ENCODE measurements at places on chromosomes 7 and 10. TPM values are rescaled to one million over a fixed set of nuclear protein-coding genes. Genes with fewer than 3 reads are reported as not detected.

DNA sequence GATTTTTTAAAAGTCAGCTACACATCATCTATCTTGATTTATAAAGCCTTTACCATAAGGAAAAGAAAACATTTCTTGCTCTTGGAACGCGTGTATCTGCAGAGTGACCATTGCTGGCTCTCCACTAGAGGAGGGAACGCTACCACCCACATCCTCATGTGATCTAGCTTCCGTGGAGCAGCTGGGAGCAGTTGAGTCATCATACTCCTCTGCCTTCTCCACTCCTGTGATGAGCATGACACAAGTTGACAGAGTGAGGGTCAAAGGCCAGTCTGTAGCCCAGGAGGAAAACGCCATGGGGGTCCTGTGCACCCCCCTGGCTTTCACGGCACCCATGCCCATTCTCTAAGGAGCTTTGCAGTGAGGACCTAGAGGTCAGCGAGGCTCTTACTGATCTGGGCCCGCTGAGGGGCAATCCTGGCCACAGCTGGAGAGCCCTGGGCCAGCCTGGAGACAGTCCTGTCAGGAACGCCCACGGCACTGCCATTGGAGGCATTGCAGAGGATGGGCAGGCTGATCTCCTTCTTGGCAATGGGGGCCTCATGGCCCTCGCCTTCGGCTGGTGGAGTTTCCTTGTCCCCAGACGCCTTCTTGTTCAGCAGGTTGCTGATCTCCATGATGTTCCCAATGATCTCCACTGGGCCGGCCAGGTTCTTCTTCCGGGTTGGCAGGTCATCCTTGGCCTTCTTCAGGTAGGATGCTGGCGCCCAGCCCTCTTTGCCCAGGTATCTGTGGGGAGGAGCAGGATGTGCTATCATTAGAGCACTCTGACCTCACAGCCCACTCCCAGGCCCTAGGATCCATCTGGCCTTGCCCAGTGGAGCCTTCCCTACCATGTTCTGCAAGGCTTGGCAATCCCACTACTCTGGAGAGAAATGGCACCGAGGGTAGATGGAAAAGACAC, 119.2 kb downstream of the NEURL1 start:
- peak; percentile 56 for DNase-seq

The TCAF2 gene
- total RNA-seq, result 12.1 TPM

The SYT15B gene
- total RNA-seq, result 15.0 TPM

- no peak for DNase-seq
Observed at GRCh38 chr7:110448918-110449317, 642.0 kb upstream of the LRRN3 start.

DNA sequence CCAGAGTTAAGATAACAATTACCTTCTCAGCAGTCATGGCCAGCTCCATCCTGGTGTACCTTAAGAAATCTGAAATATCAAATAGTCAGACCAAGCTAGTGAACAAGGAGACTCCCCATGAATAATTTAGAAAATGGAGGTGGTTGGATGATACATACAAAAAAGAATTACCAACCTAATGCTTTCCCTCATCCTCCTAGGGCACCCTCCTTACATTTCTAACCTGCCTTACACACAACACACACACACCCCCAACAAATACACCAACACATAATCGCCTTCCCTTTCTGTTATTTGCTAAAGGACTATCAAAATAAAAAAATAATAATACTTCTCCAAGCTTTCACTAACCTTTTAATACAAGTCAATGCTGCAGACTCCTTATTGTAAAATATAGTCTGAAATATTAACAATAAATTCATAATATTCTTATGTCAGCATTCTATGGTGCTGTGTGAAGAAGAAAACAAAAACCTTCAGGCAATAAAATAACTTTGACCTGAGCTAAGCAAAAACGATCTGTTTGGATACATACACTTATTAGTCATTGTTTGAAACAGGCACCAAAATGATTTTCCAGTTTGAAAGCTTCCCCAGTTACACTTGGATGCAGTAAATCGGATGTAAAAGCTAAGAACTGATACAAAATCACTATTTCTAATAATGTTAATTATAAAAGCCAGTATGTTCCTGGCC, 3.4 kb downstream of the TWIST1 start:
- DNase-seq, result no peak

The ATP6V0A4 gene
- not detected for total RNA-seq

DNA sequence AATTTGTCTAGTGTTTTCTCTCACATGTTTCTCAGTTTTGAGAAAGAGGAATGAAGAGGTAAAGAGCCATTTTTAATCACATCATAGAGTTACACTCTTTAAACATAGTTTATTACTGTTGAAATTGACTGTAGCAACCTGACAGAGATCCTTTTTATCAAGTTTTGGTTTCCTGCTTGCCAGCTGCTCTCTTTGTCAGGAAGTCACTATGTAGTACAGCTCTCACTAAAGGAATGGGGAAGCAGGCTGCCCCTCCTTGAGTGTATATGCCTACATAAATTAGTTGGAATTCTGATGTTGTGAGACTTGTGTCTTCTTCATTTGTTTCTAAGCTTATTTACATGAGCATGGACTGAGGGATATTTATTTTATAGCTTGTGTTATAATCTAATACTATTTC, 1274.0 kb upstream of the CELF2 start:
- no peak for DNase-seq

DNA sequence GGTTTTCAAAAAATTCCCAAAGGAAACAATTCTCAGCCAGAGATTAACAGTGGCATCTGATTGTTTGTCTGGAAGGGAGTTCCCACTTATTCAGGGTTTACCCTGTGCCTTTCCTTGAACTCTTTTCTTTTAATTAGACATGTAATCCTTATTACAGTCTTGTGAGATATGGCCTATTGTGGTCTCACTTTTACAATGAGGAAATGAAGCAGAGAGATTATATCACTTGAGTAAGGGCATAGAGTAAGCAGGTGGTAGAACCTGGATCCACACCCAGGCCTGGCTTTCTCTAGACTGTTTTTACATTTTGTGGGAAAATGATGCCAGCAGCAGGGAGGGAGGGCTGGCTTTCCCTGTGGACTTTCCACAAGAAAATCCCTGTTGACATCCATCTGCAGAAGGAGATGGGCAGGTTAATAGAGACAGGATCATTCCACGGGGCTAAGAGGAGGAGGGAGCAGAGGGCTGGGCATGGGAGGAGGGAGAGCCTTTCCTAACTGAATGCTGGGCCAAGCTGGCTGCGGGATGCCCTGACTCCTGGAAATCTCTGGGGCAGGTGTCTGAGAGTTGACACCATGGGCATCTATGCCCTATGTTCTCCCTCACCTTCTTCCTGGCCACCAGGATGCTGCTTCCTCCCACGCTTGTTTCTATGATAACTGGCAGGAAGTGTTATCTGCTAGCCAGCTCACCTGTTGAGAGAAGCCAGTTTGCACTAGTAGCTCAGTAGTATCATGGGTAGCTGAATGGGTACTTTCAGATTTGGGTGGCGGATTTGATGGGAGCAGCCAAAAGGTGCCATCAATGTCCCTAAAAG, 28.7 kb upstream of the ARHGAP22 start:
- no peak for DNase-seq

The TMEM130 gene
- 3.9 TPM for total RNA-seq

GRCh38 chr10:128570319-128570995, 444.2 kb upstream of the MKI67 start:
- DNase-seq, result no peak

Data from uterus (tissue), 4 donors.